Ureter (tissue), 1 donor: ENCODE measurements at places on chromosomes 16 and 17.

GRCh38 chr16:56050916-56051315, 140.4 kb upstream of the GNAO1 start:
- no peak for DNase-seq

DNA sequence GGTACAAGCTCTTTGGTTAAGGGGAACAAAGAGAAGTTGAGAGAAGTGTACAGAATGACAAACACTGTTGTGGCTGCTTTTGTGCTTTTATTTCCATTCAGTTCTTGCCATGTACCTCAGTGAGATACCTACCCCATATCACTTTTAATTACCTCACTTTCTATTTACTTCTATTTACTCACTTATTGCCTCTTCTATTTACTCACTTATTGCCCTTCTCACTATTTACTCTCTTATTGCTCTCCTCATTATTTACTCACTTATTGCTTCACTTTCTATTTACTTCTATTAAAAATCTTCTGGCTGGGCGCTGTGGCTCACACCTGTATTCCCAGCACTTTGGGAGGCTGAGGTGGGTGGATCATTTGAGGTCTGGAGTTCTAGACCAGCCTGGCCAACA, 41.9 kb downstream of the MBTD1 start:
- DNase-seq: no peak

DNA sequence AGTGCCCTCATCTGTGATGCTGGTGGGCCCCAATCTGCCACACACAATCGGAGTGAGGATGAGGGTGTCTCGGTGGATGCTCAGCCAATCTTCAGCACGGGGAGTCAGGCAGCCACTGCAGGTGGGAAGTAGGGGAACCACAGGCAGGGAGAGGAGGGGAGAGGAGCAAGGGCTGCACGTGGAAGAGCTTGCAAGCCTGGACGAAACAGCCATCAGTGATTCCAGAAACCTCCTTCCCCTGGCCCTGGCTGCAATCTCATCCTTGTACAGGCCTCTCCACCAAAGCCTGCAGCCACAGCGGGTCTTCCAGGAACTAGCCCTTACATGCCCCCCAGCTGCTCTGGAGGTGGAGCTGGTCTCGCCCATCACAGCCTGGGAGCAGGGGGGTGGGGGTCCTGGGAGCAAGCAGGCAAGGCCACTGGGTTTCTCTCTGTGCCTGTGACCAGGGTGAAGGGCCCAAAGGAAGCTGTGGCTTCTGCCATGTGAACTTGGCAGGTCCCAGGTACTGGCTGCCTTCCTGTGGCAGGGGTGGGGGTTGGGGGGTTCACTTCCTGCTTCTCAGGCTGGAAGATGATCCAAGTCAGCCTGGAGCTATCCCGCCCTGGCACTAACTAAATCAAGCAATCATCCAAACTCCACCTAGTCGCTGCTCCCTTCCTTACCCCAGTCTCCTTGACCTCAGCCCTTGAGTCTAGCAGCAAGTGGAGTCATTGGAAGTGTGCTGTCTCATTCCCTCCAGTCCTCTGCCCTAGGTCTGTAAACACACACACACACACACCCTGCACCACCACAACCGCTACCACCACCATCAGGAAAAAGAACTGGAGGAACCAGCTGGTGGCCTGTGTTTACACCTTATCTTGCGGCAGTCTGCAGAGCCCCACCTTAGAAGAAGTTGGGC, 29.4 kb upstream of the MLKL start:
- DNase-seq: peak; percentile 79

GRCh38 chr17:42281571-42282096, 5.4 kb upstream of the STAT5B start:
- DNase-seq: peak; percentile 40

DNA sequence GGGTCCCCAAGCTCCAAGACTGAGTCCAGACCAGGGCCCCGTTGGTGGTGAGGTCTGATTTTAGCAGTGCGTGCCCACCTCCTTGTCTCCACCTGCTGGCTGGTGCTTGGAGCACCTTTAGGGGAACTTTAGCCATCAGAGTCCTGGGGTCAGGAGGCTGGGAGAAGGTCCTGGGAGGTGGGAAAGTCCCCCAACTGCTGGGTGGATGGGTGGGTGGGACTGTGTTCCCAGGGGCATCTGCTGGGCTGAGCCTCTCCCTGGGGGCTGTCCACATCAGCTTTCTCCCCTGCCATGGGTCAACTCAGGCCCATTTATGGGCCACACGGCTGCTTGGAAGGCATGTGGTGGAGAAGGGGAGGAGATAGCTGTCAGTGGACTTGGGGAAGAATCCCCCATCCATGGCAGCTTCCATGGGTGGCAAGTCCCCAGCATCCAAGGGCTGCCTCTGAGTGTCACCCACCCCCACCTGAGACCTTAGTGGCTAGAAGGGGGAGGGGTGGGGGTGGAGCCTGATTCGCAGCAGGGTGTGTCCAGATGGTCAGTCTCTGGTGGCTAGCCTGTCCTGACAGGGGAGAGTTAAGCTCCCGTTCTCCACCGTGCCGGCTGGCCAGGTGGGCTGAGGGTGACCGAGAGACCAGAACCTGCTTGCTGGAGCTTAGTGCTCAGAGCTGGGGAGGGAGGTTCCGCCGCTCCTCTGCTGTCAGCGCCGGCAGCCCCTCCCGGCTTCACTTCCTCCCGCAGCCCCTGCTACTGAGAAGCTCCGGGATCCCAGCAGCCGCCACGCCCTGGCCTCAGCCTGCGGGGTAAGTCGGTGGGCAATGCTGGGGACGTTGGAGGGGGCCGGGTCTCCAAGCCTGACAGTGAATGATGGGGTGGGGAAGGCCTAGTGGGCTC, at the start of gene TRPV2:
TRPV2 (plus strand) TSS at position 541 of the 894 bp plus-strand sequence. CDS start 2,098 bp downstream, outside the sequence.
- DNase-seq: no peak

GRCh38 chr17:68293490-68294195, 2.3 kb downstream of the ARSG start:
- no peak for DNase-seq

DNA sequence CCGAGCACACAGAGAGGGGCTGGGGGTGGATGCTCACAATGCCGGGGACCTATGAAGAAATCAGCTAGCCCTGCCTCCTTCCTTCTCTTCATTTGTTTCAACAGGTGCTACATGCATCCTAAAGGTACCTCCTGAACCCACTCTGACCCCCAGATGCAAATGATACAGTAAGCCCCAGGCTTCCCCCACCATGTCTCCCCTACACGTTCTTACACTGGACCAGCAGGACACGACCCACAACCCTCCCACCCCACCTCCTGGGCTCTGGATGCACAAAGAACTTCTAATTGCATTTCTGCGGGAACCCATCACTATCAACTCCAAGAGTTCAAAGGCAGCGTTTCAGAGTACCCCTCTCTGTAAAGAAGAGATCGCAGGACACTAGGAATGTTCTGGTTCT, 2.1 kb downstream of the XYLT1 start:
- no peak for DNase-seq

DNA sequence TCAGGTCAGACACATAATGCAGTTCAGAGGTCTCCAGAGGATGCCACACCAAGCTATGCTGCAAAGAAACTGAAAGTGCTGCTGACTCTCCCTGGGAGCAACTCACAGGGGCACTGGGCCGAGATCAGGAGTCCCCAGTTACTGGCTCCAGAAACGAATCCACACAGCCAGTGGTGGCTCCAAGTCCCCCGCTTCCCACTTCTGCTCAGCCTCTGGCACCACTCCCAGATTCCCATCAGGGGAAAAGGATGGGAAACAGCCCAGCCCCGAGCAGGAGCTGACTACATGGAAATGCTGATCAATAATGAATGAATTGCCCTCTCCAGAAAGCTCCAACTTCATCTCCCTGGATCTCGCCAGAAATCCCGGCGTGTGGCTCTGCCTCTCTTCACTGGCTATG, 62.3 kb upstream of the CDH5 start:
- DNase-seq: no peak

GRCh38 chr17:66555605-66556004, 253.2 kb downstream of the PRKCA start:
- no peak for DNase-seq

DNA sequence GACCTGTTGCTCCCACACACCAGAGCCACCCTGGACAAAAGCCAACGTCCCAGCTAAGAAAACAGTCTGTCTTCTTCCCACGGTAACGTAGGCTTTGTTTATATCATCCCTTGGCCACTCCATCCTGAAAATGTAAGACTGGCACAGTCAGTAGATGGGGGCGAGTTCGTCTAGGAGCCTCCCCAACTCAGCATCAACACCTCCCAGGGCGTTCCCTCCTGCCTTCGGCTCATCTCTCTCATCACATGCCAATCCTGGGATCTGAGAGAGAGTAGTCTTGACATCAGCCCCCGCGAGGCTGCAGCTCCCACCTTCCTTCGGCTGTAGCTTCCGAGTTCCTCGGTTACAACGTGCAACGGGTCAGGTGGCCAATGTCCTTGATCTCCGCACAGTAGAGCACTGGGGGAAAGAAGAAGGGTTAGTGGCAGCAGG, 894 bp downstream of the RNF227 start:
- no peak for DNase-seq

DNA sequence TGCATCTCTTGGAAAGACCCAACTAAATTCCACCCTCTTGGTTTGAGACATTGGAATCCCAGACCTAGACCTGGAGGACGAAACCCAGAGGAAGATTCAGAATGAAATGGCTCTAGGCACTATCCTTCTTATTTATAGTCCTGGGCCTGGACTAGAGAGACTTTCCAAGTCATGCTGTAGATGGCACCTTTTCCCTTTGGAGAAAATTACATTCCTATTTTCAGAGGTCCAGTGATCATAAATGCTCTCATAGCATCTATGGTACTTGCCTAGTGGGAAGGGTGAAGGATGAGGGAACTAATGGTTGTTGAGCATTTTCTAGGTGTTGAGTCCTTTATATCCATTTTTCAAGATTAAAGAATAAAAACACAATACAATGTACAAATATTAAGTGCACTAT, 37.1 kb downstream of the SPACA3 start:
- no peak for DNase-seq

GRCh38 chr16:81385031-81385756, 59.4 kb upstream of the CMIP start:
- DNase-seq: no peak

- no peak for DNase-seq
Observed at GRCh38 chr17:79740413-79740812, 9.7 kb downstream of the ENPP7 start.

DNA sequence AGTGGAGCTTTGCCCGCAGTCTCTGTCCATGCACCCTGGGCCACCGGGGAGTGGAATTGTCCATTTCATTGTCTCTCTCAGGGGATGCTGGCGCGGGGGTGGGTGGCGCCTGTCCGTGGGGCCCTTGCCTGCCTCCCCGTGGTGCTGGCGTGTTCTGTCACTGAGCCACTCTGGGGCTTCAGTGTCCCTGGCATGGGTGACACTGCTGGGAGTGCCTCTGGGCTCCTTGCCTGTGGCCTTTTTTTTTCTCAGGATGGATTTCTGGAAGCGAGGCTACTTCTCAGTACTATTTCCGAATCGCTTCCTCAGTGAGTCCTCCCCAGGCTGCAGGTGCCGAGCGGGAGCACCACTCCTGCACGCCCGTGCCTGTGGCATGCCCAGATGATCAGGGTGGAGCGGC, 55.0 kb downstream of the PDPK1 start:
- DNase-seq: no peak

DNA sequence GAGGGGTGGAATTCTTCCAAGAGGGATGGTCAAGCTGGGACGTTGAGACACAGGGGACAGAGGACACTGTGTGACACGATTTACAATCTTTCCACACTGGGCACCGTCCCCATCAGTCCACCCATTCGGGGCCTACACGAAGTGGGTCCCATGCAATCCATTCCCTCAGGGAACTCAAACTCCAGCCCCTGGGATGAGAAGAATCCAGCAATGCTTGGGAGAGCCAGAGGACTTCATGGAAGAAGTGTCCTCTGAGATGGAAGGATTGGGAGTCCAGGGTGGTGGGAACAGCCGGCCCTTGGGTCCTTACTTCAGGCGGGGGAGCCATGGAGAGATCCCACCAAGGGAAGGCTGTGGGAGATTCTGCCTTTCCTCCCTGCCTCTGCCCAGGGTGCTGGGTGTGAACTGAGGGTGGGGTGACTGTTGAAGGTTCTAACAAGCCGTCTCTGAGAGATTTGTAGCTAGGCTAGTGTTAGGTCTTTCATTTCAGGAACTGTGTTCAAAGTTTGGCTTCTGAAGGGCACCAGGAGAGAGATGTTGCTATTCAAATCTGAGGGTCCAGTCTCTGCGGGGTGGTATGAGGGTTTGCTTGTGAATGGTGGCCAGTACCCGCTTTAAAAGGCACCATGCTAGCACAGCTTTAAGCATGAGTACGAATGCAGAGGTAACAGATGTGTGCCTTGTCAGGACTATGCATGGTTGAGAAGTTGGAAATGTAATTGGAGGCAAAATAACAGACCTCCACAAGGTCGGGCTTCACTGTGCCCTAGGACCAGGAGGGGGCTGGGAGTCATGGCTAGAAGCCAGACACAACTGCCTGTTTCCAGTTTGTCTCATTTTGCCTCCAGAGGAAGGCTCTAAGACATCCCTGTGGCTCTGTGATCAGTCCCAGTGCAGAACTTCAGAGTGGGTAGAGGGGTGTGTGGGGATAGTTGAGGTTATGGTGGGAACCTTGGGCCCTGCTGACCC, 1.9 kb downstream of the ATP1B2 start:
- no peak for DNase-seq

- no peak for DNase-seq
Observed at GRCh38 chr16:13463619-13464018, 456.3 kb upstream of the ERCC4 start.

GRCh38 chr16:57906382-57907316, 64.3 kb downstream of the CNGB1 start:
- DNase-seq: no peak

- no peak for DNase-seq
Observed at GRCh38 chr16:74666010-74666421, 661 bp downstream of the RFWD3 start.

DNA sequence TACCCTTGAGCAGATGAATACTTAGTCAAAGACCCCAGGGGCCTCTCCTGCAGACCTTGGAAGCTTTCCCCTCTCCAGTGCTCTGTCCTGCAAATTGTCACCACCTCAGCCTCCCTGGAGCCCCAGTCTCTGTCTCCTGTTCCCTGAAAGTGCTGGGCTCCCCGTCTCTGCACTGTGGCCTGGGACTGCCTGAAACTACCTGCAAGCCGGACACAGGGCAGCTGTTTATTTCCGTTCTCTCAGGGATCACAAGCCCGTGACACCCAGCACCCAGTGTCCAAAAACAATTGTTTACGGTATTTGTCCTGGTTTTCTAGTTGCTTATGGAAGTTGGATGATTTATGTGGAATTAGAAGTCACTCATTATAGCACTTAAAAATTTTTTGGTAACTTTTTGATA, 81.6 kb upstream of the CHMP6 start:
- DNase-seq: no peak
